HT1080 (cell line): ENCODE measurements at places on chromosomes 3 and 15.

DNA sequence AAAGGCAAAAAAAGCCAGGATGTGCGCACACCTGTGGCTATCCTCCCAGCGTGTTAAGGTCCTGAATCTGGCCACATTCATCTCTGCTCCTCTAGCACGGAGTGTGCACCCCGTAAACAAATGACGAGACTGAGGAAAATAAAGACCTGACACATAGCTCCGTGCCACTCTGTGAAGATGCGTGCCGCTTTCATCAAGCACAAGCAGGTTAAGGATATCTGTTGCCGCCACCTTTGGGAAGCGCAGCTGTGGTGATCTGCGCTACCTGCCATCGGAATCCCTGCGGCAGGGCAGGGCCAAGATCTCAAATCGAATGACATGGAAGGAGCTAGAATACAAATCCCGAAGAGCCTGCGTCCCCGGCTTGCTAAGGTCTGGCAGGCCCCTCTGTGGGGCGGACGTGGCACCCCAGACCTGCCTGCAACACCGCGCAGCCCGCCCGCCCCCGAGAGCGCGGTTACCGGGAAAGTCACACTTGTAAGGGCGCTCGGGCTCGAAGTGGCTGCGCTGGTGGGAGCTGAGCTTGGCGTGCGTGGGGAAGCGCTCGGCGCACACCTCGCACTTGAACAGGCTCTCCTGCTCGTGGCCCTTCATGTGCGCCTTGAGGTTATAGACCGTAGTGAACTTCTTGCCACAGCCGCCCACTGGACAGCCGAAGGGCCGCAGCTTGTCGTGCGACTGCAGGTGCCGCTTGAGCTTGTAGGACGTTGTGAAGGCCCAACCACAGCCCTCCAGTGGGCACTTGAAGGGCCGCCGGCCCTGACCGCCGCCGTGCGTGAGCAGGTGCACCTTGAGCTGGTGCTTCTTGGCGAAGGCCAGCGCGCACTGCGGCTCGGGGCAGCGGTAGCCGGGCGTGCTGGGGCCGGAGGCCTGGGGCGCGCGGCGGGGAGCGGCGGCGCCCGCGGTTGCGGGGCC, 936 bp downstream of the ZXDC start:
- DNase-seq, result peak; percentile 39

DNA sequence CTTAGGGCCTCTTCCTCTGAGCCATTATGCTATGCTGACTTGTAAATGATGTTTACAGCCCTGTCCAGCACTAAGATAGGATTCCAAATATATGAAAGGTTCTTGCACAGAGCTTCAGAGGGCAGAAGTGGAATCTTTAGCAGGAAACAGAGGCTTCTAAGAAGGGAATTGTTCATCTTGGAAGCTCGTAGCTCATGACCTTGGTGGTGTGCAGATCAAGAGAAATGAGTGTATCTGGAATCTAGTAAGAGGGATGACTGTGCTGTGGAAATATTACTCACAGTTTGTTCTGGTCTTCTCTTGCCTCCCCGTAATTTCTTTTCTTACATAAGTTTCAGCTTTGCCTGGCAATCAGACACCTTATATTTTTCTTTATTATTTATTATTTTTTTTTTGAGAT, 175.8 kb downstream of the SPATA16 start:
- peak; percentile 88 for DNase-seq

- DNase-seq, result no peak
These were observed 210.1 kb downstream of the MECOM start for GRCh38 chr3:169453256-169454059.

DNA sequence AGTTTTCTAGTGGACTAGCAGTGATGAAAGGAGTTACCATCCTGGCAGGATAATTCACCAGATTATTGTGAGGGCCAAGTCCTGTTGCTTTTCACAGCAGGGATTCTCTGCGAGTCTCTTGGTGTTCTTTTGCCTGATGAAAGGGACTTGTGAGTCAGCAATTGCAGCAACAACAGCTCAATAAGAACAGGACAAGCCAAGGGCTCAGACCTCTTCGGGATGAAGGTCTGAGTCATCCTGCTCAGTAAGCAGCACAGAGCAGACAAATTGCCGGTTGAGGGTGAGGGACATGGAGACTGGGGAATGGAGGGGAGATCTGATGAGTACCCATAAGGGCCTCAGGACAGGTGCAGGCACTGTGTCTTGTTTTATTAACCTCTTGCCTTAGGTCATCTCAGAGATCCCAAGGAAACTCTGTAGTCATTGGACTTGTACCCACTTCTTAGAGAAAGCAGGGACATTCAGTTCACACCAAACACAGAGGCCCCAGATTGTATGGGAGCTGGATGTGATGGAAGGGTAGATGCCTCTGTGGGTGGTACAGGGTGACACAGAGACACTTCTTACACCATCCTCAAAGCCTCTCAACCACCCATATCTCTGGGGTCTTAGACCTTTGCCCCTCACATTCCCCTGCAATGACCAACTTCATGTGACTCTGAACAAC, 173.8 kb upstream of the TLE3 start:
- peak; percentile 95 for DNase-seq

- peak; percentile 16 for DNase-seq
These were observed 150.7 kb downstream of the SST start for GRCh38 chr3:187519428-187519890.

DNA sequence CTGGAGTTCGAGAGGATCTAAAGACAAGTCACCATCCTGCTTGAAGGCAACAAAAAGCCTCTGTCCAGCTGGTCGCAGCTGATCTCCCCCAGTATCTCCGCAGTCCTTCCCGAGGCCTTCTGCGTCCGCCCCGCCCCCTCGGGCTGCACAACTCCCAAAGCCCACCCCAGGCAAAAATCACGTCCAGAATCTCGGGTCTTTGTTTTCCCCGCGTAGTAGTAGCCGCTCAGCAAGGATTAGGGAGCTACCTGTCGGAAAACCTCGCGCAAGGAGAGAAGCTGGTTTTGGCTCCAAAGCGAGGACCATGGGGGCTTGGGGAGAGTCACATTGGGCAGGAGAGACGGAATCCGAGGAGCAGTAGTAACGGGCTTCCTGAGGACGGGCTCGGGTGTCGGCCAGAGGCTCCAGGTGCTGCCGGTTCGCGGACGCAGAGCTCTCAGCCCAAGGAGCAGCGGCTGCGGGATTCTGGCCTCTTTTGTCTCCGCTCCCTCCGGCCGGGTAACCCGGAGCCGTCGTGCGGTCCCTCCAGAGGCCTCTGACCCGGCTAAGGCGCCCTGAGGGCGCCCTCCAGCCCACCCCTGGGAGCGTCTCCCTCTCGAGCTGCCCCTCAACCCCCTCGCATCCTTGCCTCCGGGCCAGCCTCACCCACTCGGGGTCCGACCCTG, 401 bp downstream of the ZSCAN29 start:
- DNase-seq, result peak; percentile 19

DNA sequence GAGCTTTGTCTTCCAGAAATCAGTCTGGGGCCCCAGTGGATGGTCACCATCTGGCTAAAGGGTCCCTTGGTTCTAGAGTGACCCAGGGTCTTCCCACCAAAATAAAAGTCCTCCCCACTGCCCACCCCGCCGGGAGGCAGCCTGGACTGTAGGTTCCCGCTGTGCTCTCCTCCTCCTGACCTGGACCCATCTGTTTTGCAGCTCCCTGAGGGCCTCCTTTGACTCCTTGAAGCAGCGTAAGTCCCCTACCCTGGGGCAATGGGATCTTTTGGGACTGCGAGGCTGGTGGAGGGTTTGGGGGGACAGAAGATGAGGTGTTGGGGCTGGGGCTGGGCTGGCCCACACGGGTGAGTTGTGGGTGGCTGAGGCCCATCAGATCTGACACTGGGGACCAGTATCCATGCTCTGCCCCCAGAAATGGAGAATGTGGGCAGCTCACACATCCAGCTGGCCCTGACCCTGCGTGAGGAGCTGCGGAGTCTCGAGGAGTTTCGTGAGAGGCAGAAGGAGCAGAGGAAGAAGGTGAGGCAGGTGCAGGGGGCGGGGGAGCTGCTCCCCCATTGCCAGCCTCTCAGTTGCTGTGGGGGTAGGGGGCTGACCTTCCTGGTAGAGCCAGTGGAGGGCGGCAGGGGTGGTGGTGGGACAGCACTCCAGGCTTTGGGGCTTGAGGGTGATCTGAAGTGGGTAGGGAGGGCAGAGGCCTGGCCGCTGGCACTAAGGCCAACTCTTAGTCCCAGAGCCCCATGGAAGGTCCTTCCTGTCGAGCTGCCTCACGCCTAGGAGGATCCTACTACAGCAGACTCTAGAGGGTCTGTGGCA, 30.4 kb downstream of the PSTPIP1 start:
- DNase-seq, result no peak

DNA sequence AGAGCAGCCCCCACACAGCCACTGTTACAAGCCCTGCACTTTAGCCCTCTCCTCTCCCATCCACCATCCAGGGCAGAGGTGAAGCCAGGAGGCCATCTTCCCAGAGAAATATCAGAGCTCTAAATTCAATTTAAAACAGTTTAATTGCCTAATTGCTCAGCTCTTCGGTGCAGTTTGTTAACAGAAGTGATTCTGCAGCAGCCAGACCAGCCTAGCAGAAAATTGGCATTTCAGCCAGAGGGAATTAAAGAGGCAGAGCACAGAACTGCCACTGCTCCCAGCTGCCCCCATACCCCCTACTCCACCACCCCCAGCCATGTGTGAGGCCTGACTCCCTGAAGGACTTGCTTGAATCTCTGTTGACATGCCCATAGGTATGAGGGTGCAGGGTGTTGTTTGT, 38.5 kb downstream of the TPRA1 start:
- no peak for DNase-seq

DNA sequence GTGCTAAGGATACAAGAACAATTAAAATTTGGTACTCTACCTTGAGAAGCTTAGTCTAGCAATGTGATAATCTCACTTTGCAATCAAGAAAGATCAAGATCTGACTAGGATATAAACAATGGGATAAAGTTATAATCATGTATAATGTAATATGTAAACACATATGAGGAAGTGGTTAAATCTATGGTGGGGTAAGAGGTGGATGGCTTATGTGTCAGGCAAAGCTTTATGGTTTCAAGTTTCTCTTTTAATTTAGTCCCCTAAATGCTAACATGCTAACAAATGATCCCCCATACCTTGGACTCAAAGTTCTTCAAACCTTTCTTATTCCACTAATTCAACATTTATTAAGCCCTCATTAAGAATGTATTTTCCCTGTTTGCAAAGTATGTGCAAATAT, 2.5 kb downstream of the RSL24D1 start:
- no peak for DNase-seq

DNA sequence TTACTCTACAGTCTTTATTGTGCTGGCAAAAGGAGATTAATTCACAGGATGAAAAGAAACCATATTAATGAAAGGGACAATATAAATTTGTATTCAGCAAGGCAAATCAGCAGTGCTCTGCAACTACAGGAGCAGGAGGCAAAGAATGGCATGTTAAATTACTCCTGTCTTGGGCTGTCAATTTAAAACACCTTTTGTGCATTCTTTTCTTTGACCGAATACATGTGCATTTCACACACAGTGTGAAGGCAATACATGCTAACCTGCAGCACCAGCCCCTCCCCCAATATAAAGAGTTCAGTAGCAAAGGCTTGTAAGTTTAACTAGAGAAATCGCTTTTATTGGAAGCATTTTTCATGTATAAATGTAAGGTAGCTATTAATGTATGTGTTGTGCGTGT, 275.2 kb upstream of the TOPAZ1 start:
- DNase-seq, result no peak

GRCh38 chr15:61479613-61480012, 250.5 kb upstream of the RORA start:
- DNase-seq, result peak; percentile 81

- no peak for DNase-seq
These were observed 404.1 kb downstream of the EPHB1 start for GRCh38 chr3:135199137-135199536.

DNA sequence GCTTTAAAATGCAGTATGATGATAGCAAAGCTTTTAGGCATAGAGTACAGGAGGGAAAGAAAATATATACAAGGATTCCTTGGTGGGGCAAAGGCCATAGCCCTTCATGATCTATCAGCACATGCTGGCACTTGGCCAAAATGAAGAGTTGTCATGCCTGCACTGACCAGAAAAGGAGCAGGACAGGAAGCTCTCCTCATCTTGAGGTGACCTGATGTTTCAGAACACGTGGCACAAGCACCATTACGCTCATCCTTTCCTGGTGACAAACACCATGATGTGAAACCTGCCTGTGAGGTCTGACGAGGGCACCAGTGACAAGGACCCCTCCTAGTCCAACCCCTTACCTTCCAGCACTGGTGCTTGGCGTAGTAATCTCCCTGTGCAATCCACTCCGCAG, 77.9 kb upstream of the DCLK3 start:
- no peak for DNase-seq

GRCh38 chr3:49469037-49469935, 781 bp upstream of the DAG1 start:
- DNase-seq, result peak; percentile 71

- DNase-seq, result no peak
These were observed 270.6 kb downstream of the CLSTN2 start for GRCh38 chr3:140205598-140205997.

DNA sequence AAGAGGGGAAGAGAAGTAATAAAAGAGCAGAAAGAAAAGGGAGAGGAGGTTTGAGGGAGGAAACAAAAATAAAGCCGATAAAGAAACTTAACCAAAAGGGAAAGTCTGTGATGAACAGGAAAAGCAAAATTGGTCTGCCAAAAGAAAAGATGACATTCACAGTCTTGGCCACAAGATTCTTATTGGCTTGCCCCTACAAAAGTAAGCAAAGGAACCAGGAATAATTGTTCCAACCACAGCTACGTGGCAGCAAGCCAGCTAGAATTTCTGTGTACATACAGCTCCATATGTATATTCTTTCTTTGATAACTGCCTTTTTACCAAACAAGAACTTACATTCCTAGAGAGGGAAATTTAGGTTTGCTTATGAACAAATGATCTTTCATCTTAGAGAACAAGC, 79.6 kb downstream of the MLH1 start:
- peak; percentile 67 for DNase-seq

DNA sequence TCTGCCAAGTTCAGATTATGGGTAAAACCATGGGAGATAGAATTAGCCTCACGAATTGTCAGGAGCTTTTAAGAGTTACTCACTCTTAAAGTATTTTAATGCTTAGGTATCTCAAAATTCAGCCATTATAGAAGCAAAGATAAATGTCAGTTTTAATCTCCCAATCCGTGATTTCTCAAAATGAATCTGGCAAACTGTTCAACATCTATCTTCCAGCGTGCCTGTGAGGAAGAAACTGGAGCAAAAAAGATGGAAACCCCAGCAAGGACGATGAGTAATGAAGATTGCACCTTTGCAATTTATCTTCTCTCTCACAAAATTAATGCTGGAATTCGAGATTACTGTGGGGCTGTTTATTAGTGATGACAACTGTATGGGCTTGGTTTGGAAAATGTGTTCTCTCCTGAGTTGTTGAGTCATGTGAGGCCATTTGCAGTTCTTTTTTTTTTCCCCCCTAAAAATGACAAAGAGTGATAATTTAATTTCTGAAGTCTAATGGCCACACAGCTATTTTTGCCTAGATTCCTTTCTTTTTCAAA, 70.5 kb downstream of the PYDC2 start:
- DNase-seq, result no peak

- no peak for DNase-seq
These were observed 79.0 kb upstream of the VGLL3 start for GRCh38 chr3:87069971-87070370.

GRCh38 chr3:122014741-122015140, 7.3 kb downstream of the ILDR1 start:
- DNase-seq, result no peak
